ENCODE measurements at places on chromosomes 2 and 18.

- no peak for DNase-seq
These were observed 132.3 kb upstream of the TFPI start for GRCh38 chr2:187686416-187687024.

DNA sequence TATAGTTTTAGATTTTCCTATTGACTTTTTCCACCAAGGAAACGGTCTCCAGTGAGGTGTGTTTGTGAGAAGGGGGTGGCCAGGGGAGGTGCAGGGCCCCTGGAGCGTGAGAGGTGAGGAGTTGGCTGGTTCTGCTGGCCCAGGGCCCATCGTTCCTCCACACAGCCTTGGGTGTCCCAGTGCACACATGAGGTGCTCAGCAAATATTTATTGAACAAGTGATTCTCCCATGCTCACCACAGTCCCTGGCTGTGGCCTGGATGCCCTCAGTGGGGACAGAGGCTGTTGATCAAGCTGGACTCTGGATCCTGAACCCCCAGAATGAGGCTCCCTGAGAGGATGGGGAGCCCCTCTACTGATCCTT is 5.0 kb downstream of the HAAO start:
- DNase-seq = no peak

GRCh38 chr2:173814306-173814705 is 150.9 kb downstream of the SP3 start:
- no peak for DNase-seq

GRCh38 chr2:79936715-79937114 is 367.8 kb downstream of the LRRTM1 start:
- no peak for DNase-seq

- DNase-seq = no peak
These were observed 1186.3 kb upstream of the CELF4 start for GRCh38 chr18:38751898-38752297.

DNA sequence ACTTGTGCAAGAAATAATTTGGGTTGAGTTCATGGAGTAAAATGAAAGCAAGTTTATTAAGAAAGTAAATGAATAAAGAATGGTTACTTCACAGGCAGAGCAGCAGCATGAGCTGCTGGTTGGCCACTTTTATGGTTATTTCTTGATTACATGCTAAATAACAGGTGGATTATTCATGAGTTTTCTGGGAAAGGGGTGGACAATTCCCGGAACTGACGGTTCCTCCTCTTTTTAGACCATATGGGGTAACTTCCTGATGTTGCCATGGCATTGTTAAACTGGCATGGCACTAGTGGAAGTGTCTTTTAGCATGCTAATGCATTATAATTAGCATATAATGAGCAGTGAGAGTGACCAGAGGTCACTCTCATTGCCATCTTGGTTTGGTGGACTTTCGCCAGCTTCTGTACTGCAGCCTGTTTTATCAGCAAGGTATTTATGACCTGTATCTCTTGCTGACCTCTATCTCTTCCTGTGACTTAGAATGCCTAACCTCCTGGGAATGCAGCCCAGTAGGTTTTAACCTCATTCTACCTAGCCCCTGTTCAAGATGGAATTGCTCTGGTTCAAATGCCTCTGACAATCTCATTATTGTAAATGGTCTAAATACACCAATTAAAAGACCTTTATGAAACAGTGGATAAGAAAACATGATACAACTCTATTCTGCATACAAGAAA is 114.1 kb upstream of the FIGN start:
- no peak for DNase-seq

DNA sequence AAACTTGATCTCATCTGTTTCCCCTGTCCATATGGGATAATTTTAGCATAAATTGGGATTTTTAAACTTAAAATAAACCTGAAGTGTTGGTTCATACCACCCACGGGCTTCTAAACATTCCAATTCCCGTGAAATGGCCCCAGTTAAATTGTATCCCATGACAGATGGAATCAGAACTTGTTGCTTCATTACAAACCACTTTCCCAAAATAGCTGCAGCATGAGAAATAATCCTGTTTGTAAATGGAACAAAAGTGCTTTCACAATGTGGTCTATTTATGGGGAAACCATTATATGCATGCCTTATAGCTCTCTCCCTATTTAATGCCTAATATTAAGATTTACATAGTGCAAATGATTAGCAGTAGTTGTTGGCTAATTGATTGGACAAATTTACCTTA is 15.9 kb downstream of the SCG2 start:
- DNase-seq = no peak

DNA sequence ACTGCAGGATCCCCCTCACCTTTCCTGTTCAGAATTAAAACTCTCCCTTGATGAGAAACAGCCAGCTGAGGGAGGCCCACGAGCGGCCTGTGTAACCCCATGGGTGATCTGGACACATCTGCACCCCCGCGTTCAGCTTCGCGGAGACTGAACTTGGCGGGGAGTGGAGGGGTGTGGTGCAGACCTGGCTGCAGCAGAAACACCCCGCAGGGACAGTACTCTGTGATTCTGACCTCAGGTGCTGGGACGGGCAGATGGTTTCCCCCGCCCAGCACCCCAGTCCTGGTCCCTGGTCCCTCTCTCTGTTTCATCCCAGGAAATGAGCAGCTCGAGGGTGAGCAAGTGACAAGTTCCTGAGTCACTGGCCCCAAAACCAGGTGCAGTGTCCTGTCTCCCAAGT is 41.2 kb downstream of the GBX2 start:
- DNase-seq = no peak

- DNase-seq = peak; percentile 38
These were observed 10.6 kb upstream of the WIPF1 start for GRCh38 chr2:174607989-174608865.

DNA sequence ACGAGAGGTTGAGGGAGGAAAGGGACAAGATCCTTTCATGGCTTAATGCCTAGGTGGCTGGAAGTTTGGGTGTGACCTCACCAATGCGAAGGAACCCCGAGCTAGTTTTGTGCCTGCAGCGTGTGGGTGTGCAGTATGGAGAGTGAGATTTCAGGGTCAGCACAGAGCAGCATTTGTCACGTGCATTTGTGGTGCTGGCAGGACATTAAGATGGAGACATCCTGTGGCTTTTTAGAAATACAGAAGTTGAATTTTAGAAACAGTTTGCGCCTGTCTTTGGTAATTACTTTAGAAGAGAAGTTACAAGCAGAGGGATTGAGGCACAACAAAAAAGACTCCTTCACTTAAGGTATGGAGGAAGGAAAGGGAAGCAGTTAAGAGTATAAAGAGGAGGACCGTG is 258.2 kb upstream of the THUMPD2 start:
- DNase-seq = no peak

- DNase-seq = no peak
These were observed 129.4 kb downstream of the DTNB start for GRCh38 chr2:25543939-25544338.

DNA sequence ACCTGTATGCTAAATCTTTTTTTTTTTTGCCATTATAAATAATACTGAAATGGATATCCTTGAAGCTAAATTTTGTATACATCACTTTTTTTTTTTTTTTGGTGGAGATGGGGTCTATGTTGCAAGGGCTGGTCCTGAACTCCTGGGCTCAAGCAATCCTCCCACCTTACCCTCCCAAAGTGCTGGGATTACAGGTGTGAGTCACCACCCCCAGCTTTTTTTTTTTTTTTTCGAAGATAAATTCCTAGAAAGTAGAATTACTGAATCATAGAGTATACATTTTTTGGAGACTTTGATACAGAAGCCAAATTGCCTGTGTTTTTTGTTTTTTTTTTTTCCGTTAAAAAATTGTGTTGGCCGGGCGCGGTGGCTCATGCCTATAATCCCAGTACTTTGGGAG is 51.0 kb upstream of the MCFD2 start:
- no peak for DNase-seq

GRCh38 chr2:237686659-237687136 is 59.3 kb downstream of the LRRFIP1 start:
- no peak for DNase-seq
